ENCODE measurements at places on chromosomes 3 and 15.

DNA sequence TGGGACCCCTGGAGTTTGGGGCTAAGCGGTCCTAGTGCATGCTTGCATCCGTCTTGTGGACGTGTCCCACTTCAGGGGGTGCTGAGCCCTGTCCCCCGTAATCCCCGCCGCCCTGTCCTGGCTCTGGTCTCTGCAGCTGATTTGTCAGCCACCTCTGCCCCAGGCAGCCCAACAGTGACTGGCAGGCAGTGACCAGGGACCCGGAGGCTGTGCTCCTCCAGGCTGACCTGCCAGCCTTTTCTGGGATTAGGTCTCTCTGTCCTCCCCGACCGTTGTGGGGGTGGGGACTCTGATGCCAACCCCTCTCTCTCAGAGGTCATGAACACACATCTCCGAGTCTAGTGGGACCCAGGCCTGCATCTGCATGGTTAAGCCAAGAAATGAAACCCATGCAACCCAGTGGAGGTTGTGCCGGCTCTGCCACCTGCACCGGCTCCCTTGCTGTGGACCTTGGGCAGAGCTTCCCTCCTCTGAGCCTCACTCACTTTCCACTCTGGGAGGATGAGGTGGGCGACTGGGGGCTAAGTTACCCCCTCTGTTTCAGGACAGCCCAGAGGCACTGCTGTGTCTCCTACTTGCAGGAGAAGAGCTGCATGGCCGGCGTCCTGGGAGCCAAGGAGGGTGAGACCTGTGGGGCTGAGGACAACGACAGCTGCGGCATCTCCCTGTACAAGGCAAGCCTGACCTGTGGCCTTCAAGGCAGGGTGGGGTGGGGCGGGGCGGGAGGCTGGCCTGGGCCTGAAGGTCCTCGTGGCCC lies 60.2 kb downstream of the FBLN2 start:
- no peak overlapping the region for H3K27ac ChIP-seq
- H3K36me3 ChIP-seq, result no peaks in the 10 kb centered on the region
- no peak for DNase-seq
- H3K4me3 ChIP-seq, result no peak overlapping the region
- H3K4me1 ChIP-seq, result no peaks in the 10 kb centered on the region
- H3K27me3 ChIP-seq, result peaks cover 1% of the 10 kb centered on the region

GRCh38 chr3:70358978-70359580 lies 46.6 kb upstream of the MDFIC2 start:
- H3K4me1 ChIP-seq, result no peaks in the 10 kb centered on the region
- no peak overlapping the region for H3K4me3 ChIP-seq
- H3K27me3 ChIP-seq, result no peaks in the 10 kb centered on the region

- peaks cover 6% of the 10 kb centered on the region for H3K4me1 ChIP-seq
- H3K36me3 ChIP-seq, result no peaks in the 10 kb centered on the region
- H3K4me3 ChIP-seq, result no peak overlapping the region
- no peak overlapping the region for H3K27ac ChIP-seq
- DNase-seq, result peak; percentile 30
Measured at GRCh38 chr3:156341831-156342416, 213.0 kb downstream of the SSR3 start.

DNA sequence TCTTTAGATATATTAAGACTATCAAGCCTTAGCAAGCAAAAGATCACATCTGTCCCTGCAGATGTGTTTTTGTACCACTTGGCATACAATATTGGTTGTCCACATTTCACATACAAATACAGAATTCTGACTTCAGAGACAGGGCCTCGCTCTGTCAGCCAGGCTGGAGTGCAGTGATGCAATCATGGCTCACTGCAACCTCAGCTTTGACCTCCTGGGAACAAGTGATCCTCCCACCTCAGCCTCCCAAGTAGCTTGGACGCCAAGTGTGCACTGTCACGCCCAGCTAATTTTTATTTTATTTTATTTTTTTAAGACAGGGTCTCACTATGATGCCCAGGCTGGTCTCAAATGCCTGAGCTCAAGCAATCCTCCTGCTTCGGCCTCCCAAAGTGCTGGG lies 53.0 kb upstream of the ACTL6A start:
- H3K36me3 ChIP-seq, result no peaks in the 10 kb centered on the region
- no peaks in the 10 kb centered on the region for H3K27me3 ChIP-seq
- no peak for DNase-seq
- no peak overlapping the region for H3K4me3 ChIP-seq
- H3K4me1 ChIP-seq, result no peaks in the 10 kb centered on the region

GRCh38 chr3:130276203-130276803 lies 69.2 kb upstream of the COL6A5 start:
- H3K27ac ChIP-seq, result no peak overlapping the region
- no peak overlapping the region for H3K4me3 ChIP-seq
- no peak for DNase-seq
- H3K36me3 ChIP-seq, result no peaks in the 10 kb centered on the region
- no peaks in the 10 kb centered on the region for H3K4me1 ChIP-seq

- no peaks in the 10 kb centered on the region for H3K4me1 ChIP-seq
- peak overlapping the region; percentile 1 for H3K27ac ChIP-seq
- no peak for DNase-seq
- H3K27me3 ChIP-seq, result no peaks in the 10 kb centered on the region
Measured at GRCh38 chr3:138818185-138818860, 16.4 kb downstream of the PIK3CB start.

GRCh38 chr15:40322531-40323238 lies 807 bp upstream of the INAFM2 start:
- peak overlapping the region; percentile 26 for H3K4me3 ChIP-seq
- no peak overlapping the region for H3K27ac ChIP-seq
- H3K4me1 ChIP-seq, result peaks cover 6% of the 10 kb centered on the region
- H3K27me3 ChIP-seq, result no peaks in the 10 kb centered on the region
- DNase-seq, result no peak
- H3K36me3 ChIP-seq, result no peaks in the 10 kb centered on the region

- peaks cover 7% of the 10 kb centered on the region for H3K27me3 ChIP-seq
- H3K4me3 ChIP-seq, result no peak overlapping the region
- H3K36me3 ChIP-seq, result no peaks in the 10 kb centered on the region
- H3K4me1 ChIP-seq, result peaks cover 19% of the 10 kb centered on the region
Measured at GRCh38 chr3:186105543-186105942, 3.3 kb downstream of the ETV5 start.

DNA sequence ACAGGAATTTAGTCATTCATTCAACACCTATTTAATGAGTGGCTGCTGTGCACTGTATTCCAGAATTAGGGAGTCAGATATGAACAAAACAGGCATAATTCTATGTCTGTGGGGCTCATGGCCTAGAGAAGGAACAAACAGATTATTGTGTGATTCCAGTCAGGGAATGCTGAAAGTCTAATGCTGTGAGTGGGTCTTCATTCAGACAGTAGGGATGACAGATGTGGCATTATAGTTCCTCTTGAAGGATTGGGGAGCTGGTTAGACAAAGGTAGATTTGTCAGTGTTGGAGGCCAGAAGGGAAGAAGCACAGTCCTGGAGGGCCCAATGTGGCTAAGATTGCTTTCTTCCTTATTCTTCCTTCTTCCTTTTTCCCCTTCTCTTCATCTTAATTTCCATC lies 226.4 kb upstream of the EIF1B start:
- DNase-seq, result no peak
- H3K27ac ChIP-seq, result no peak overlapping the region
- H3K27me3 ChIP-seq, result no peaks in the 10 kb centered on the region
- H3K4me1 ChIP-seq, result no peaks in the 10 kb centered on the region

Data from GM12878 (cell line).